AG09319 (cell line): ENCODE measurements at places on chromosomes 12 and 14.

GRCh38 chr14:99644035-99644587 lies 818 bp upstream of the HHIPL1 start:
- DNase-seq: no peak

DNA sequence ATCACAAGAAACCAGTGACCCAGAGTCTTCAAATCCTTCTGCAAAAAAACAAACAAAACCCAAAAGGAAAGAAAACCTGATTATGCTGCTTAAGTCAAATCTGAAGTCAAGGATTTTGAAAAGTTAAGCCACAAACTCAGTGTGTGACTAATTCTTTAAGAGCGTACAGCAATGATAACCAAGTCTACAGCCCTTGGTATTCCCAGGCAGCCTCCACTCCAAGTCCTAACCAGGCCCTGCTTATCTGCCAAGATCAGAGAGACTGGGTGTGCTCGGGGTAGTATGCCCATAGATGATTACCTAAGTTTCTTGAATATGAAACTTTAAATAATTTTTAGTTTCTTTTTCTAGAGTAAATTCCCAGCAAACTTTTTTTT lies 13.1 kb downstream of the PGAM5 start:
- no peak for DNase-seq

DNA sequence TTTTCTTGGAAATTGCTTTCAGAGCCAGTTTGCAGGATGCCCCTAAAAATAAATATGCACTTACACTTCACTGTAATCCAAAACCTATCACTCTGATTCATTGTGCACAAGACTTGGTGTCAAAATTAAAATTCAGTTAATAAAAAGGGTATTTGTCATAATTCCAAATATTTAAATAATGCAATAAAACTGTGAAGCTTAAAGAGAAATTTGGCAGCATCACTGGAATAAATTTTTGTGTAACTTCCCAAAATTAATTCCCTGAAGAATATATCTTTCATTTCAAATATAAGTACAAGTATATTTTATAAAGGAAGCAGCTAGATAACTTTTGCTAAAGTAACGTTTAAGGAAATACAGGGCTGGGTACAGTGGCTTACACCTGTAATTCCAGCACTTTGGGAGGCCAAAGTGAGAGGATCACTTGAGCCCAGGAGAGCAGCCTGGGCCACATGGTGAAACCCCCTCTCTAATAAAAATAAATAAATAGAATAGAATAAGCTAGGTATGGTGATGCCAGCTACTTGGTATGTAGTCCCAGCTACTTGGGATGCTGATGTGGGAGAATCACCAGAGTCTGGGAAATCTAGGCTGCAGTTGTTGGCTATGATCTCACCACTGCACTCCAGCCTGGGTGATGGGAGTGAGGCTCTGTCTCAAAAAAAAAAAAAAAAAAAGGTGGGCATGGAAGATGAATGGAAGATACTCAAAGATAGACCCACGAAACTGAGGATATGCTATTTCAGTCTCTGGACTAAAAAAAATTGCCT lies 233.8 kb downstream of the FBXL14 start:
- no peak for DNase-seq

DNA sequence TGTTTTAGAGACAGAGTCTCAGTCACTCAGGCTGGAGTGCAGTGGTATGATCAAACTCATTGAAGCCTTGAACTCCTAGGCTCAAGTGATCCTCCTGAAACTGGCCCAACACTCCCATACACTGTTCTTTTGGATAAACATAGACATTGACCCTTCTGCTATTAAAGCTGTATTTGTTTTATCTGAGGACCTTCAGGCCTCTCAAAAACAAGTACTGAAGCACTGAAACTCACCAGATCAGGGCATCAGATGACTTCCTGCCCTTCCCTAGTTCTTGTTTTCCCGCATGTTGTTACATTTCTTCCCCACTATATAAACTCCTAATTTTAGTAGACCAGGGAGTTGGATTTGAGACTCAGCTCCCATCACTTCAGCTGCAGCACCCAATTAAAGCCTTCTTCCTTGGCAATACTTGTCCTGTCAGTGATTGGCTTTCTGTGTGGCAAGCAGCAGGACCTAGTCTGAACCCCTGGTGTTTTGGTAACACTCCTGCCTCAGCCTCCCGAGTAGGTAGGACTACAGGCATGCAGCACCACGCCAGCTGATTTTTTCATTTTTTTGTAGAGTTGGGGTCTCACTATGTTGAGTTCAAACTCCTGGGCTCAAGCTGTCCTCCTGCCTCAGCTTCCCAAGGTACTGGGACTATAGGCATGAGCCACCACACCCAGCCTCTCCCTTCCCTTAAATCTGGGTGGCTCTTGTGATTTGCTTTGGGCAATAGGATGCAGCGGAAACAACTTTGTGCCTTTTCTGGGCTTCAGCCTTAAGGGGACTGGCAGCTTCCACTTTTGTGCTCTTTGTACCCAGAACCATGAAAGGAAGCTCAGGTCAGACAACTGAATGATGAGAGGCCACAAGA lies 12.5 kb upstream of the IFT81 start:
- no peak for DNase-seq

- DNase-seq: no peak
Measured at GRCh38 chr14:22471545-22472121, 117.4 kb downstream of the DAD1 start.

DNA sequence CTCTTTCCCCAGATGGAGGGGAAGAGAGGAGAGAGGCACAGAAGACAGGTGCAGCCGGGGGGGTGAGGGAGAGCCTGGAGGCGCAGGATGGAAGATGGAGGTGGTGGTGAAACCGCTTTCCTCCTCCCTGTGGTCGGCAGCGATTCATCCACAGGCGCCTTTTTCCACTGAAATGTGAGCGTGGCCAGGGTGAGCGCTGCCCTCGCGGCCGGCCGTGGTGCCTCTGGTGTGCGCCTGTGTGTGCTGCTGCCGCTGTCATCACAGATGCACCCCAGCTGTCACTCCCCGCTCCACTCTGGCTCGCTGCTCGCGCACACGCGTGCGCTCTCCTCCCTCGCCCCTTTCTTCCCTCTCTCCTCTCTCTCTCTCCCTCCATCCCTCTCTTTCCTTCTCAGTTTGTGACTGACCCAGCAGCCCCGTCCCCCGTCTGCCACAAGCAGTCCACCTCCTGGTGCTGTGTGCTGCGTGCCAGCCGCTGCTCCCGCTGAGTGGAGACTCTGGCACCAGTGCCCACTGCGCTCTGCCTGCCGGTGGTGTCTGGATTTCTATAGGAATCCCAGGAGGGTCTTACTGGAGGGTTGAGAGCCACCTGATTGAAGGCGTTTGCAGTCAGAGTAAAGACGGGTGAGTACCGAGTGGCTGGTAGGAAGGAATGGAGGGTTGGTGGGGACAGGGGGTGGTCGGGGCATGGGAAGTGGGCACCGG lies at the start of gene LRTM2:
LRTM2 (plus strand) TSS at position 375 of the 705 bp plus-strand sequence. CDS start 7,584 bp downstream, outside the sequence.
- DNase-seq: no peak

GRCh38 chr12:40162033-40162432 lies 56.2 kb upstream of the SLC2A13 start:
- no peak for DNase-seq

GRCh38 chr12:21453312-21453852 lies 15.9 kb downstream of the PYROXD1 start:
- DNase-seq: no peak

DNA sequence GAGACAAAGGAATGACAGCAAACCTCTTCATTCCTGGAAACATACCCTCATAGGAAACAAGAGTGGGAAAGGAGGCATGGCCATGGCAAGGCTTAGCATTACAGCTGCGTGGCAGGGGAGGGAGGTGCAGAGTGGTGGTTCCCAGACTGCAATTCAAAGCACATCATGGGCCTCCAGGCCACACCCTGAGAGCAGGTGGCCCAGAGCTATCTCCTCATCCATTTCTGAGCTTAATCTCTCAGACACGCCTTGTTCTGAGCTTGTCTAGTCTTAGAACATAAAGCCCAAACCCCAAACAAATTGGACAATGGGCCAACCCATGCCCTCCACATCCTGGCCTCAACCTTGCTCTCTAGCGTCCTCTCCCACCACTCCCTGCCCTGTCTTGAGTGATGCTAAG lies 5.9 kb upstream of the KRT3 start:
- no peak for DNase-seq

DNA sequence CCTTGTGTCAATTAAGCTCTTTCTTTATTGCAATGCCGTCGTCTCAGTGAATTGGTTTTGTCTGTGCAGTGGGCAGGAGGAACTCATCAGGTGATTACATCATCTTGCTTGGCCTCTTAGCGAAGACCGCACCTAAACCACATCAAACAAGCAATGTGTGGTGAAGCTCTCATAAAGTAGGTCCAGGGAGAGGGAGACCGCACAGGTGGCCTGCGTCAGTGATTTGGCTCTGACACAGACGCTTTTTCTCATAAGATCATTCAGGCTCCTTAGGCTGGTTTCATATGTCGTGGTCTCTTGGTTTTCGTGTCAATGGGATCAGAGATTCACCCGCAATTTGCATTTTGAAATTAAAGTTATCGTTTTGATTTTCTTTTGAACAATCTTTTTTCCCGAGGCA lies 6.7 kb upstream of the TESC start:
- DNase-seq: no peak

DNA sequence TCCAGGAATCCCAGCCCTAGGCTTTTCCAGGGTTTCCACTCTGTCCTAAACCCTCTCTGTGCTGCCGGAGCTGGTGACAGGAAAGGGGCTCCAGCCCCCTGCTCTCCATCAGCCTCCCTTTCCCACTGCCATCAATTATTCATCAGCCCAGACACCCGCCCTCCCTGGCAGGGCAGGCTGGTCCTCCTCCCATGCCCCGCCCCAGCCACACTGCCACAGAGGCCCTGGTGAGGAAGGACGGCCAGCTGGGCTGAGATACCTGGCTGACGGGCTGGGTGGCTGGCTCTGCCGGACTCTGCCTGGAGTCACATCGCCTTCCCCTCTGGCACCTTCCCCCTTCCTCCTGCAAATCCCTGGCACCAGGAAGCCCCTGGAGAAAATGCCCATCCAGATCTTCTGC lies 11.9 kb upstream of the SMARCD1 start:
- DNase-seq: no peak

DNA sequence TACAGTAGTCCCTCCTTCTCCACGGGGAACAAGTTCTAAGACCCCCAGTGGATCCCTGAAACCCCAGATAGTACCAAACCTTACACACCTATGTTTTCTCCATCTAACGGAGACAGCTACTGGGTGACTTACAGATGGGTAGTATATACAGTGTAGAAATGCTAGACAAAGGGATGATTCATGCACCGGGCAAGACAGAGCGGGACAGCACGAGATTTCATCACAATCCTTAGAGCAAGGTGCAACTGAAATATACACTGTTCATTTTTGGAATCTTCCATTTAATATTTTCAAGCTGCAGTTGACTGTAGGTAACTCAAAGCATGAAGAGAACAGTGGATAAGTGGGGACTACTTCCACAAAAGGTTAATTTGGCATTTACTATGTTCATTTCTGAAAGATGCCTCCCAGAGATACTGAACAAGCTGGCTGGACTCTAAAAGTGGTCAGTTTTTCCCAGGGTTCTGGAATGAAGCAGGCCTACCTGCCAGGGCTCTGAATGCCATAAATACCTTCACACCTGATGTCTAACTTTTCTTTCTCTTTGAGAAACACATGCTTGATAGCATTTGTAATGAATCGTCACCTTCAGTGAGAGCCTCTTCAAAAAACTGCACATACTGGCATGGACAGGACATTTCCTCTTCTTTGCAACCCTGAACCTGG lies 127.7 kb upstream of the FOXN3 start:
- no peak for DNase-seq

- no peak for DNase-seq
Measured at GRCh38 chr14:20632448-20632830, 9.1 kb downstream of the OR6S1 start.

- no peak for DNase-seq
Measured at GRCh38 chr12:8037947-8038346, 5.4 kb downstream of the FOXJ2 start.

- no peak for DNase-seq
Measured at GRCh38 chr14:105180592-105181548, at the start of gene NUDT14. NUDT14 (minus strand) TSS chr14:105181312; CDS start chr14:105181209, 103 bp downstream.

DNA sequence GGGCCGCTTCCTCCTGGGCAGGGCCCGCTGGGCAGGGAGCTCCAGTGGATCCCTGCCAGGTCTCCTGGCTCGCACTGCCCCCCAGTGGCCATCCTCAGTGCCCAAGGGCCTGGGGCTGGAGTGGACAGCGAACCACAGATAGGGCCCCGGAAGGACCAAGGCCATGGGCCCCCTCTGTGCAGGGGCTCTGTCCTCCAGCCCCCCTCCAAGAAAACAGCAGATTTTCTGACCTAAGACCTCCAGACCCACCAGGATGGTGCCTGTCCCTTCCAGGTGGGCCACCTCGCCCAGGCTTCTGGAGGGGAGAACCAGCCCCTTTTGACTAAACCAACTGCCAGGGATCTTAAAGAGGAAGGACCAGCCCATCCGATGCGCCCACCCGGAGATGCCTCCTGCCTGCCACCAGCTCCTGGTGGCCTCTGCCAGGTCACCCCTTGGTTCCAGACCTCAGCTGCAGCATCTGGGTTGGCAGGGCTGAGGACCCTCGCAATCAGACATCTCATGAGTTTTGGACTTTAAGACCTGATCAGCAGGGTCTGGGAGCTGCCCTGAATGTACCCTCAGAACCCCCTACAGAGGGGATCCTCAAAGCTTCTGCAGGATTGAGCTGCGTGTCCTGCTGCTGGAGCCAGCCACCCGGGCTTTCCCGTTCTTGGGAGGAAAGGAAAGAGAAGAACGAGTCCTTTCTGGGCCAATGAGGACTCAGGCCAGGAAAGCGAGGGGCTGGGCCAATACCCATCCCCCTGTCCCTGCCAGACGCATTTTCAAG lies 325.8 kb upstream of the DIO3 start:
- no peak for DNase-seq

DNA sequence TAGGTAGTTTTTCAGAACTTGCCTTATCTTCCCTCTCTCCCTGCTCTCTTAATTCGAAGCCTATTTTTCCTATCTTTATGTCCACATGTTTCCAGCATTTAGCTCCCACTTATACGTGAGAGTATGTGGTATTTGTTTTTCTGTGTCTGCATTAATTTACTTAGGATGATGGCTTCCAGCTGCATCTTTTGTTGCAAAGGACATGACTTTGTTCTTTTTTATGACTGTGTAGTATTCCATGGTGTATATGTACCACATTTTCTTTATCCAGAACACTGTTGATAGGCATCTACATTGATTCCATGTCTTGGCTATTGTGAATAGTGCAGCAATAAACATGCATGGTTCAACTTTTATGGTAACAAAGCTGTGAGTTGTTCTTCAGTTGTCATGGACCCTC lies 7.8 kb upstream of the CLEC2D start:
- no peak for DNase-seq

GRCh38 chr14:46818147-46818546 lies 166.6 kb upstream of the RPL10L start:
- DNase-seq: no peak

DNA sequence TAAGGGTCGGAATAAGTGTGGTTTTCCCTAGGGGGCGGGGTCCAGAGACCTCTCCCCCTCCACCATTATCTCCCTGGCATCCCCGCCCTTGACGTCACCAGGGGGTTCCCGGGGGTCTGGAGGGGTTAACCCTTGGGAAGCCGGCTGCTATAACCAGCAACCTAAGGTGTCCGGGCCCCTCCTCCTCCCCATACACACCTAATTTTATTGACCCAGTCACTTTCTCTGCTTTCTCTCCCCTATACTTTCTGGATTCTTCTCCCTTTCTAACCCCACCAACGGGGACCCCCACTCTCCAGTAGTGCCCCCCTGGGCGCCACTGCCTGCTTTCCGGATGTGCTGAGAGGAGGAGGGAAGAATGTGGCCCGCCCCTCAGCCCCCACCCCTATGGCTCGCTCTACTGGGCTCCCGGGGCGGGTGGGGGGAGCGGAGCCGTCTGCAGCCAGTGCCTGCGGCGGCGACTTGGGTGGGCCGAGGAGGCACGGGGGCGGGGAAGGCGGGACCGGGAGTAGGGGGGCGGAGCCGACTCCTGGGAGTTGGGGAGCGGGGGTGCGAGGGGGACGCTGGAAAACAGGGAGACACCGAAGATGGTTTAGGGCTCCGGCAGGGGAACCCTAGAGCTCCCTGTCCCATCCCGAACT lies 1.8 kb downstream of the GLI1 start:
- no peak for DNase-seq
